ENCODE measurements at places on chromosomes 4 and X. TPM values are rescaled to one million over a fixed set of nuclear protein-coding genes. Genes with fewer than 3 reads are reported as not detected.

DUSP21 gene
- total RNA-seq = not detected

GPRIN3 gene
- total RNA-seq = under 0.01 TPM

GABRG1 gene
- total RNA-seq = not detected

ADGRG4 gene
- not detected for total RNA-seq

Measured in osteoblast (primary cell).